Fibroblast of upper back skin (primary cell): ENCODE measurements at places on chromosomes 3 and 15.
A peak's percentile ranks its signal among the peaks of the same experiment; 100 is the strongest.

DNA sequence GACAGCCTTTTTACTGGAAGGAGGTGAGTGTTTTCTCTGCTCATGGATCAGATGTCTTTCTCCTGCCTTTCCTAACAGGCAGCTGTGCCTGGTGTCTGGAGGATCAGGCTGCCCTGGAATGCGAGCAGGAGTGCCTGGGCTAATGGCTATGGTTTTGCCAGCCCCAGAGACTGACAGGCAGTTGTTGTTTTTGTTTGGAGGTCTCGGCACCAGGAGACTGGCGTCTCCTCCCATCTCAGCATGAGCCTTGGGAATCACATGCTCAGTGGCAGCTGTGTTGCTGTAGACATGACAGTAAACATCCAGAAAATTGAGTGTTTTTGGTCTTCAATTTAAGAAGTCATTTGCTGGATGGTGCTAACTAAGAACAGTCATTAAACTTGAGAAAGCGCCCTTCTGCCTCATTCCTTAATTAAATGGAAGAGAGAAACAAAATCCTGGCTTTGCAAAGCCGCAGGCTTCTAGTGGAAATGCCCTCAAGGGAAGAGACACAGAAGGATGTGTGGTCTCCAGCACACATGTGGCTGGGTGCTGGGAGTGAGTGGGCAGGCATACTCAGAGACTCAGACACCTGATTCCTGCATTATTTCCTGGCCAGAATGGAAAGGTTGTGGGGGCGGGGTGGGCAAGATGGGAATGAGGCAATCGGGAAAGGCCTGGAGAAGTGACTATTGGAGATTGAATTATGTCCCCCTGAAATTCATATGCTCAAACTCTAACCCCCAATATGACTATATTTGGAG is 97.0 kb upstream of the NMNAT3 start:
- peak; percentile 59 for DNase-seq

GRCh38 chr3:187783098-187783497 is 37.8 kb upstream of the BCL6 start:
- peak; percentile 93 for DNase-seq

DNA sequence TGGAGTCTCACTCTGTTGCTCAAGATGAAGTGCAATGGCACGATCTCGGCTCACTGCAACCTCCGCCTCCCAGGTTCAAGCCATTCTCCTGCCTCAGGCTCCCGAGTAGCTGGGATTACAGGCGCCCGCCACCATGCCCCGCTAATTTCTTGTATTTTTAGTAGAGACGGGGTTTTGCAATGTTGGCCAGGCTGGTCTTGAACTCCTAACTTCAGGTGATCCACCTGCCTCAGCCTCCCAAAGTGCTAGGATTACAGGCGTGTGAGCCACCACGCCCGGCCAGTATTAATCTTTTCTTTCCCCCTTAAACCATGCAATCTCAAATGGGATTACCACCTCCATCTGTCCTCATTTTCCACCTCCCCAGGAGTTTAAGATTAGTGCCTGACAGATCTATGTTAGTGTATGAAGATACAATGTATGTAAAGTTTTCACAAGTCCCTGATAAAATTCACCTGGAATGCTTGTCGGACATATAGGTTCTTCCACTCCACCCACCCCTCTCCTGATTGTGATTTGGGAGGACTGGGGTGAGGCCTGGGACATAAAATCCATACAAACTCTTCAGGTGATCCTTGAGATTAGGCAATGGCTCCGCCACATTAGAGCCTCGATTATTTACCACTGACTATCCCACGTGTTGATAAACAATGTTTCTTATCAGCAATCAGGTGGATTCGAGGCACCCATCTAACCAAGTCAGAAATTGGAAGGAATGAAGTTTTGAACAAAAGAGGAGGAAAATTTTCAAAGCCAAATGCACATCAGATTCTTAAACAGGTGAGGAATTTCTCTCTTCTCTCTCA is 1.2 kb downstream of the PARL start:
- no peak for DNase-seq

GRCh38 chr15:50167110-50167509 is 14.9 kb upstream of the SLC27A2 start:
- no peak for DNase-seq

DNA sequence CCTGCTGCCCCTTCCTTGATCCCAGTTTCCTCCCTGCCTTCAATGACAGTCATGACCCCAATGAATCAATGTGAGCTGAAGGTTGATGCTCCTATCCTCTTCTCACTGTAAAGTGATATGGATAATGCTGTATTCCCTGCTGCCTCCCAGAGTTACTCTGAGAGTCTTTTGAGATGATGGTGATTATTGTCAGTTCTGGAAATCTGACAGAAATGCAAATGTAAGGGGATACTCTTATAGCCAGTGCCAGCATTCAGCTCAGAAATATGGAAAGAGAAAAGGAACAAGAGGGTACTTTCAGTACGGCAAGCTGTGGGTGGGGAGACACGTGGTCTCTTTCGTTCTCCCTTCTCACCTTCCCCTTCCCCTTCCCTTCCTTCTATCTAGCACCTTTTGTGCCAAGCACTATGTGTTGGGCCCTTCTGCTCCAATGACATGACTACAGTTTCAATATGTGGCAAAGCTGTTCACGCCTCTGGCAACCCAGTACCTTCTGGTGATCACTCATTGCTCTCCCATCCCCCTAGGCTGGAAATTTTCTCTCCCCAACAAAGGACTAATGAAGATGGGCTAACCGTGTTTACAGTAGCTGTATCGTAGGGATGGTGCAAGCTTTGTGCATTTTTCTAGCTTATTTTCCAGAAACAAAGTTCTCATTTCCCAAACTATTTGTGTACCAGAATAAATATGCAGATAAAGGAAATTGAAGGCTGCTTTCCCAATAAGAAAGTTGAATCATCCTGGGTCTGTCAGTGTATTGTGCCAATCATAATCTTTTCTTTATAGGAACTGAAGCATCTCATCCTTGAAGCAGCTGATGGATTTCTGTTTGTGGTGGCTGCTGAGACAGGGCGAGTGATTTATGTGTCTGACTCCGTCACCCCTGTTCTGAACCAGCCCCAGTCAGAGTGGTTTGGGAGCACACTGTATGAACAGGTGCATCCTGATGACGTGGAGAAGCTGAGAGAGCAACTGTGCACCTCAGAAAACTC is 70.3 kb downstream of the ARNT2 start:
- DNase-seq, result peak; percentile 72

GRCh38 chr3:52153389-52154096 is 680 bp downstream of the POC1A start:
- DNase-seq, result peak; percentile 9

DNA sequence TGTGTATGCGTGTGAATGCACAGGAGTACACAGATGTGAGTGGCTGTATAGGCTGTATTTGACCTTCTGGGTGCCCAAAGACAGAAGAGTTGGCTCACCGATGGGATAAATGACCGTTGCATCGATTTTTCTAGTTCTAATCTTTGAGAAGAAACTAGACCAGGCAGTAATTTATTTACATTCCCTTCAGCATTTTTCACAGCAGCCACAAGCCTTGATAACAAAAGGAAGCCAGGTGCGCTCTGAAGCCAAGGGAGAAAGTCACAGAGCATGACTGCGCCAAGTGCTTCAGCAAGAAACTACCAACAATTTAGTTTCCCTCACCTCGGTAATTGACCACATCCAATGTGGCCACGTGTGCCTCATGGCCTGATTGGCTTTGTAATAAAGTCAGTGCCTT is 5.9 kb upstream of the FAM3D start:
- no peak for DNase-seq

- DNase-seq, result no peak
Measured at GRCh38 chr3:127835993-127836882, 13.9 kb upstream of the MGLL start.

DNA sequence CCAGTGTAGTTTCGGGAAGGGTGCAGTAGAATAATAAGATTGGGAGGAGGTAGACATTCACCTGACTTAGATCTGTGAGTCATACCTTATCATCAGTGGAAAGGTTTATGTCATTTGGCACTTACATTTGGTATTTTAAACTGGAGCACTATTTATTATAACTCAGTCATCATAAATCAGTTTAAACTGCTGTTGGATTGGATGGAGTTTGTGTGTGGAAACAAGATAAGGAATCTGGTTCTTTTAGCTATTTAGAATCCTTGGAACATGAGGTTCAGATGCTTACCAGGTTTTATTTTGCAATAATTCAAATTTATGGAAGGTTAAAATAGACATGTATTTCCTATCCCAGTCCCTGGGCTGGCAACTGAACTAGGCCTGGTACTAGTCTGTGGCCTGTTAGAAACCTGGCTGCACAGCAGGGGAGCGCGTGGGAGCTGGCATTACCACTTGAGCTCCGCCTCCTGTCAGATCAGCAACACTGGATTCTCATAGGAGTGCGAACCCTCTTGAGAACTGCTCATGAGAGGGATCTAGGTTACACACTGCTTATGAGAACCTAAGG is 34.5 kb downstream of the ZFAND6 start:
- no peak for DNase-seq

GRCh38 chr3:170137986-170138385 is 43.5 kb downstream of the PHC3 start:
- peak; percentile 43 for DNase-seq

GRCh38 chr3:188749010-188749617 is 422.7 kb upstream of the TPRG1 start:
- DNase-seq, result no peak

DNA sequence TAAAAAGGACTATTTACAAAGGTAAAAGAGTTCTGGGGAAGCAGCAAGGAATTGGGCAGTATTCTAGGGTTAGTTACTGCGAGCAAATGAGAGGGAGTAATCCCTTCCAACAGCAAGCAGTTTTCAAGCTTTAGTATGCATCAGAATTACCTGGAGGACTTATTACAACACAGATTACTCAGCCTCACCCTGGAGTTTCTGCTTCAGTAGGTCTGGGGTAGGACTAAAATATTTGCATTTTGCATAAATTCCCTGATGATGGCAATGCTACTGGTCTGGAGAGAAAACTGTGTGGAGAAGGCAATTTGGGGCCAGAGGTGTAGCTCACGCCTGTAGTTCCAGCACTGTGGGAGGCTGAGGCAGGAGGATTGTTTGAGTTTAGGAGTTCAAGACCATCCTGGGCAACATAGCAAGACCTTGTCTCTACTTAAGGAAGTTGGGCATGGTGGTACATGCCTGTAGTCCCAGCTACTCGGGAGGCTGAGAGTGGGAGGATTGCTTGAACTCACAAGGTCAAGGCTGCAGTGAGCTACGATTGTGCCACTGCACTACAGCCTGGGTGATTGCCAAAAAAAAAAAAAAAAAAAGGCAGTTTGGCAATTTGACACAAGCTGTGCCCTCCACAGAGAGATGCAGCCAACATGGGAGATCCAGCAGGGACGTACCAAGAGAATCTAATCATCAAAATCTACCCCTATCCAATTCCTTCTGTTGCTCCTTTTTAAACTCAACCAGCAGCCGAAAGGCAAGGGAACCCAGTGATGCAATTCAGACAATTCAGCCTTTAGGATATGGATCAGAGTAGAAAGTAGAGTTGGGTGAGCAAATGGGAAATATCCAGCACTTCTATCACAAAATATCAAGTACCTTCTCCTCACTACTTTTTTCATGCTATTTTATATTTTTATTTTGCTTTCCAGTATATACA is 27.1 kb upstream of the AP4E1 start:
- peak; percentile 52 for DNase-seq

DNA sequence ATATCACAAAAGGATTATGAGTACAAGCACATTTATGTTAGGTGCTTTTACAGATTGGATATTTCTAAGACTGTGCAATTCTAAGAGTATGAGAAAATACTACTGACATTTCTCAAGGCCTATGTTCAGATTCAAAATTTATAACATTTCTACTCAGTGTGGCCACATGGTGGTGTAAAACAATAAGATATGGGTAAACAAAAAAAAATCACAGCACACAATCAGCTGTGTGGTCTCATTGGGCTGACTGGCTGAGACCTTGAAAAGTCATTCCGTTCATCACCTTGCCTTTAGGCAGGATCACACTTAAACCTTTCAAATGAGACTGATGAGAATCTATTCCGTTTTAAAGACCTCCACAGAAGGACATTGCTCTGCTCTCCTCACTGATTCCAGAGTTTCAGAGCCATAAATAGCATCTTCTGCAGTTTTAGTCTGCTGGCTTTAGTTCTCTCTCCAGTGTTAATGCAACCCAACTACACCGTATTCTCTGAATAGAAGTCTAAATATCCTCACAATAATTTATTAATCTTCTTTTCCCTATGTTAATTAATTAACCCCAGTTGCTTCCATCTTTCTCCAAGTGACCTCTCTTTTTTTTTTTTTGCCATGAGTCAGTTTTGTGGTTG is 158.2 kb downstream of the SPATA16 start:
- no peak for DNase-seq

DNA sequence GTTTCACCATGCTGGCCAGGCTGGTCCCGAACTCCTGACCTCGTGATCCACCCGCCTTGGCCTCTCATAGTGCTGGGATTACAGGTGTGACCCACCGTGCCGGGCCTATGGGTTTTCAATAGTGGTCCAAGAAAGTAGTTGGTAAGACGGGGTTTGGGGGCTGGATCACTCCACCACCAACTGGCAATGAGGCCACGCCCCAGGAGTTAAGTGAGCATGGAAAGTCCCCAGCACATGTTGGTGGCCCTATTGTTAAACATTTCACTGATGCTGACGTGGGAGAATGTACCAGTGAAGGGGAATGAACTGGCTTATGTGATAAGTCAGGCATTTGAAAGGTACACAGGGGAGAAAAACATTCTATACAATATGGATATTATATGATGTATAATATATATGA is 80.4 kb downstream of the CHRD start:
- DNase-seq, result no peak

- DNase-seq, result no peak
Measured at GRCh38 chr15:33735143-33735542, 233.2 kb upstream of the CHRM5 start.

DNA sequence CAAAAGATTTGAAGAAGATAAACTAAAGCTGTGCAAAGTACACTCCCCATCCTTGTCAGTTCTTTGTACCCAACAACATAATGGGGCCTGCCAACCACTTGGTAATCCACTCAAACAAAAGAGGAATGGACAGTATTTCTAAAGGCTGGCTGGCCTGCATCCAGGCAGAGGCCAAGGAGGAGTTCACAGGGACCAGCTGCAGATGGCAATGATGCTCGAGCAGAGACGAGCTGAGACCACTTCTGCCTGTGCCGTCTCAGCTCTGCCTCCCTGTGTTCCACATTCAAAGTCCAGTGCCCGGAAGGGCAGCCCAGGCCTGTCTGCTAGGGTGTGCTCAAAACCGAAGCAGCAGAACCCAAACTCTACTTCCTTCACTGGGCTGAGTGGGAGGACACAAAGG is 14.3 kb downstream of the CXCR6 start:
- no peak for DNase-seq
